ENCODE measurements at places on chromosomes 3 and 15.

- peak; percentile 38 for DNase-seq
Measured at GRCh38 chr3:77038930-77039605, 831 bp upstream of the ROBO2 start.

DNA sequence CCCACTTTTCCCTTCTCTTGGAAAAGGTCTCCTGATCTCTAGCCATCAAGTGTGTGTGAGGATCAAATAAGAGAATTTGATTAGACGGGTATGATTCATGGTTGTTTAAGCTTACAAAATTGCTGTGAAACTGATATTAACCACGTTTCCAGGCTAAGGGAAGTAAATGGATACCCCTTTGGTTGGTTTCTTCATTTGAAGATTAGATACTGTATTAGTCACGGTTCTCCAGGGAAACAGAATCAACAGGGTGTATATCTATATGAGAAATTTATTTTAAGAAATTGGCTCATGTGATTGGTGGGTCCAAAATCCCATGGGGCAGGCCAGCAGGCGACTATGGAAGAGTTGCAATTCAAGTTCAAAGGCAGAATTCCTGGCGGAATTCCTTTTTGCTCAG is 112.7 kb upstream of the SELENOK start:
- no peak for DNase-seq

DNA sequence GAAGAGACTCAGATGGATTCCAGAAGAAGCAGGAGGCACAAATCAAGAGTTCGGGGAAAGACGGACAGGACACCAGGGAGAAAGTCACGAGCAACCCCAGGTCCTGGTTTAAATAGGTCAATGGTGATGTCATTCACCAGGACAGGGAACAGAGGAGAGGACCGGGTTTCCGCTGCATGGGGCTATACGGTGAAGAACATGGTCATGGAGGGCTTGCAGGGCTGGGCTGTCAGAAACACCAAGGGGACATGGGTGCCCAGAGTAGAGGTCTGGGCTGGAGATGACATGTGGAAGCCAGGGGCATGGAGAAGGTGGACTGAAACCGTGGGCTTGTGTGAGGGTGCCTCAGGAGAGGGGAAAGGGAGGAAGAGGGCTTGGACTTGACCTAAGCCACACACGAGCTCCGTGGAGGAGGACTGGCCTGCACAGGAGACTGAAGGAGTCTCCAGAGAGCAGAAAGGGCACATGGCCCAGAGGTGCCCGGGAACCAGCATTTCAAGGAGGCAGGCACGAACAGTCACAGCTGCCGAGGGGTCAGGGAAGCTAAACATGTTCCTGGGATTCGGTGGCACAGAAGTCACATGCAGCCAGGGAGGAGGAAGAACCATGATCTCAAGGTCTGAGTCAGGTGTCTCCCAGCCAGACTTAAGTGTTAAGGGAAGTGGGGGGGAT is 54.2 kb upstream of the RPL32 start:
- peak; percentile 53 for DNase-seq

GRCh38 chr3:23991683-23992628 is 46.9 kb downstream of the NR1D2 start:
- no peak for DNase-seq

DNA sequence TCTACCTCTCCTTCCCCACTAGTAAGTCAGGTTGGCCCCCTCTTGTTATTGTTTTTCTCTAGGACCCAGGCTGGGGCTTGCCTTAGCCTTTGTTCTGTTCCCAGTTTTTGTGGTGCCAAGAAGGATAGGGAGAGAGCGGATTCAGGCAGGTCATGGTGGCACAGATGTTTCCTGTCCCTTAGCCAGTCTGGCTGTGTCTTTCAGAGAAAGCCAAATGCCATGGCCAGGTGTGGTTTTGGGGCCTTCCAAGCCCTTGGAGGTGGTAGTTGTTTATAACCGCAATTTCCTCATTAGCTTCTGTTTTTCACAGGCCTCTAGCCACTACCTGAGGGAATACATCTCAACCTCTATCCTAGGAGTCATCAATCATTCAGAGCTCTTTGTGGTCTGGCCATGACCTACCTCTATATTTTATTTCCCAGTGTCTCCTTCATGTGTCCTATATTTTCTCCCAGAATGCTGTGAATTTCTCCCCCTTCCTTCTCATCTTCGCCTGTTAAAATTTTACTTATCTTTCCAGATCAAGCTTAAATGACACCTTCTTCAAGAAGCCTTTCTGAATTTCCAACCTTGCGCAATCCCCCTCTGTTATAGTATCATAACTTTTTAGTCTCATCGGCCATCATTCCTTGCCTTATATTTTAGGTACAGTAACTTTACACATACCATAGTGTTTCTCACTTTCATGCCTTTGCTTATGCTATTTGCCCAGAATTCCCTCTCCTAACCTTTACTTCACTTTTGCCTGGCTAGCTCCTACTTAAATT is 38.2 kb downstream of the TIMP4 start:
- DNase-seq = peak; percentile 23

DNA sequence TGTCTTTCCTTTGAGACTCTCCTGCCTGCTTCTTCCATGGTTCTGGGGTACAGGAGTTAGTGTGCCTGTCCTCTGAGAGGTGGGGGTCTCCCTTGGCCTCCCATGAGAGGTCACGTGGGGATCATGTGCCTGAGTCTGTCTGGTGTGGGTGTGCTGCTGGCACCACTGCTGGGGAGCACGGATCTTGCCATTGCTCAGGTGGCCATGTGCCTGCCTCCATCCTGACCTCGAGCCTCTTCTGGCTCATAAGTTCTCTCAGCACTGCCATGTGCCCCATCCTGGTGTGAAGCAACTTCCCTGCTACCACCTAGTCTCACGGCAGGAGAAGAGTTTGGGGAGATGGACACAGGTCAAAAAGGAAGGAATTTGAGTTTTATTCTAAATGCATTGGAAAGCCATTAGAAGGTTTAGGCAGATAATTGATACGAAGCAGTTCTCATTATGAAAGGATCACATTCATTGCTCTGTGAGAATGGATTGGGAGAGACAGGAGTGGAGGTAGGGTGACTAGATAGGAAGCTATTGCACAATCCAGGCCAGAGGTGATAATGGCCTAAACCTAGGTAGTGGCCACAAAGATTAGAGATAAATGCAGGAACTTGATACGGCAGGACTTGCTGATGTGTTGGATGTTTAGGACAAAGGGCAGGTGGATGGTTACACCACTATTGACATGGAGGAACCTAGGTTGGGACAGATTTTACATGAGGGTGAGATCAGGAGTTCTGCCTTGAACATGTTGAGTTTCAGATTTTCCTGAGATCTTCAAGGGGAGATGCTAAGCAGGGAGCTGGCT is 173.0 kb upstream of the RORA start:
- DNase-seq = no peak

DNA sequence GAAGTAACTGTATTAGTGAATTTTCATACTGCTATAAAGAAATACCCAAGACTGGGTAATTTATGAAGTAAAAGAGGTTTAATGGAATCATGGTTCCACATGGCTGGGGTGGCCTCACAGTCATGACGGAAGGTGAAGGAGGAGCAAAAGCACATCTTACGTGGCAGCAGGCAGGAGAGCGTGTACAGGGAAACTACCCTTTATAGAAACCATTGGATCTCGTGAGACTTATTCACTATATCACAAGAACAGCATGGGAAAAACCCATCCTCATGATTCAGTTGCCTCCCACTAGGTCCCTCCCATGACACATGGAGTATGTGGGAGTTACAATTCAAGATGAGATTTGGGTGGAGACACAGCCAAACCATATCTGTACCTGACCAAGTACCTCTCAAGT is 812.3 kb upstream of the ALCAM start:
- no peak for DNase-seq

All from kidney tubule cell (primary cell).